ENCODE measurements at places on chromosomes 1 and 21.

GRCh38 chr1:114670083-114671010 lies 498 bp upstream of the DENND2C start:
- peak; percentile 73 for DNase-seq

DNA sequence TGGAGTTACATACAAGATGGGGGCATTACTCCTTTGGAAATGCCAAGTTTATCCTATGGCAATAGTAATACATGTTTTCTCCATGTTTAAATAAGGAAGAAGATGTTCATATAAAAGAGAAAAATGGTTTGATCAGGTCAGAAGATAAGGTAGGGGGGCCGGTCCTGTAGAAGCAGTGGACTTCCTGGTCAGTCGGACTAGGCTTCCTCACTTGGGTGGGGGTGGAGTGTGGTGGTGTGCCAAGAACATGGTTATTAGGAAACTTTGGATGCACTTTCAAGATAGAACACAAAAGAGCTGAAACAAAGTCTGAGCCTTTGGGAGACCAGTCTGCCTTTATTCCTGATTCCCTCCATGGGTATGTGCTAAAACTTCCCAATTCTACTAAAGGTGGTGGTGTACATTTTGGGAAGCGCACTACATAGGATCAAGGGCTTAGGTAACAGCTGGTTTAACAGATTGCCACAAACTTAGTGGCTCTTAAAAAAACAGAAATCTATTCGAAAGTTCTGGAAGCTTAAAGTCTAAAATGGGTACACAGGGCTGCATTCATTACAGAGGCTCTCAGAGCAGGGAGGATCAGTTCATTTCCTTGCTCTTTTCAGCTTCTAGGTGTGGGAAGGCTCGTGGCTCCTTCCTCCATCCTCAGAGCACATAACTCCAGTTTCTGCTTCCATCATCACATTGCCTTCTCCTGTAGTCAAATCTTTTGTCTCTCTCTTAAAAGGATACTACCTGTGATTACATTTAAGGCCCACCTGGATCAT lies 64.6 kb downstream of the KDM1A start:
- no peak for DNase-seq

DNA sequence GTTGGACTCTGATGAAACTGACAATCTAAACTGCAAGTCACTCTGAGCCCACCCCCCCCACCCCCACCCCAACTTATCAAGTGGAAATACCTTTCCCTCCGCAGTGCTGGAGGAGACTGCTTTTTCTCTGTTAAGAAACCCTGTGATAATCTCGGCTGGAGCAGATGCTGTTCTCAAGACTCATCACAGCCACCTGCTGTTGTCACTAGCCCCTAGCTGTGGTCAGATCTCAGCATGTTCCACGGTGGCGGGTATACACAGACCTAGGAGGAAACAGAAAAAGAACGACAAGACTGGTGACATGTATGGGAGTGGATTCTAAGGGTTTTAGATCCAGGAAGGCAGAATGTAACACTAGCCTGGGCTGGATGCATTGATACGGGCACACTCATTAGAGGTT lies 2.3 kb downstream of the ACTL8 start:
- no peak for DNase-seq

- DNase-seq, result no peak
These were observed 1797.7 kb downstream of the MRPL39 start for GRCh38 chr21:23809573-23809972.

GRCh38 chr1:174740249-174740968 lies 259.3 kb upstream of the CACYBP start:
- no peak for DNase-seq

DNA sequence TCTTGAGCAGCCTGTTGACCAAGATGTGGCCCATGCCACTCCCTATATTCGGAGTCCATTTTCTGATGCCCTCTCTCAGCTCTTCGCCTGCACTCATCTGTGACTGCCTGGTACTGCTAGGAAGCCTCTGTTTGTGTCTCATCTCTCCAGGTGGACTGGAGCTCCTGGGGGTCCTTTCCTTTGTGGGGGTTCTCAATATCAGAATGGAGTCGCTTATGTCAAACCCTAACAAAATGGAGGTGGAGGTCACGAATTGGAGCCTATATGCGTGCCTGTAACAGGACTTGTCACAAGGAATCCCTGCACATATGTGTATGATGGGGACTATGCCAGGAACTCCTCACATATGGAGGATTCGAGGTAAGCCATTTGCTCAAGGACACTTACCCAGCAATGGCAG lies 46.7 kb upstream of the ATP5PO start:
- DNase-seq, result no peak

DNA sequence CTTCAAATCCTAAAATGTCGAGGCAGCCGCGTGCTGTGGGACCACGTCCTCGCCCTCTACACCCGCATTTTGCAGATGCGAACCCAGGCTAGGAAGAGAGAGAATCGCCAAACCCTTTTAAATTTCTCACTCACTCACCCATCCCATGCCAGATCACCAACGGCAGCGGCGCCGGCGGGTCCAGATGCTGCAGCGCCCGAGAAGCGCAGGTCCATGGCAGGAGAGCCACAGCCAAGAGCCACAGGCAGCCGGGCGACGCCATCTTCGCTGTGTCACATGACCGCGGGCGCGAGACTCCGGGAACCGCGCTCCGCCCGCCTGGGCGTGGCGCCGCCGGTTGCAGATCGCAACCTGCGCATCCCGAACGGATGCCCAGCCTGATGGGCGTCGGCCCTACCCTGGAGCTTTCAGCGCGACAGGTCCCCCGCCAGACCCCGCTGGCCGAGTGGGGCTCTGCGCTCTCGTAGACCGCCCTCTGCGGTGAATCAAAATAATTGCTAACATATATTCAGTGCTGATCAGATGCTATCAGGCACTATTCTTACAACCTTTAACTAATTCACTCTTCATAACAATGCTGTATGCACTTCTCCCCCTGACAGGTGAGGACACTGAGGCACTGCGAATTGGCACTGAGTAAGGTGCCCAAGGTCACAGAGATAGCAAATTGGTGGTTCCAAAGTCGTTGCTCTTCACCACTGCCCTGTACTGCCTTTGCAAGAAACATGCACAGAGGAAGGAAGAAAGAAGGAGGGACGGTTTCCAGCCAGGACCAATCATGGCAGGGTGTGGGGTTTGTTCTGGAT lies at the start of gene PPT1:
TSS of gene PPT1 (minus strand) at position 276 of the 806 bp plus-strand sequence. CDS start at position 262, 14 bp downstream.
- DNase-seq, result peak; percentile 35

DNA sequence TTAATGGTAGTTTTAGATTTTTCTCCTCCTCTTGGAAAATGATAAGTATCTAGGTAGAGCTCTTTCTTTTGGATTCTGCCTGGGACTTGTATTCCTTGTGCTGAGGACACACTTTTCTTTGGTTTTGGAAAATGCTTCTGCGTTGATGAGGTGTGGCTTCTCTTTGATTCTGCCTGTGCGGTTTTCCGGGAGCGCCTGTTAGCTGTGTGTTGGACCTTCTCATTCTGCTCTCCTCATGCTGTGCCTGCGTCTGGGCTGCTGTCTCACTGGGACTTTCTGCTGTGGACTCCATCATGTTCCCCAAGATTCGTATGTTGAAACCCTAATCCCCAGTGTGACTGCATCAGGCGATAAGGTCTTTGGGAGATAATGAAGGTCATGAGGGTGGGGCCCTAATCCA lies 21.0 kb downstream of the C1orf174 start:
- no peak for DNase-seq

DNA sequence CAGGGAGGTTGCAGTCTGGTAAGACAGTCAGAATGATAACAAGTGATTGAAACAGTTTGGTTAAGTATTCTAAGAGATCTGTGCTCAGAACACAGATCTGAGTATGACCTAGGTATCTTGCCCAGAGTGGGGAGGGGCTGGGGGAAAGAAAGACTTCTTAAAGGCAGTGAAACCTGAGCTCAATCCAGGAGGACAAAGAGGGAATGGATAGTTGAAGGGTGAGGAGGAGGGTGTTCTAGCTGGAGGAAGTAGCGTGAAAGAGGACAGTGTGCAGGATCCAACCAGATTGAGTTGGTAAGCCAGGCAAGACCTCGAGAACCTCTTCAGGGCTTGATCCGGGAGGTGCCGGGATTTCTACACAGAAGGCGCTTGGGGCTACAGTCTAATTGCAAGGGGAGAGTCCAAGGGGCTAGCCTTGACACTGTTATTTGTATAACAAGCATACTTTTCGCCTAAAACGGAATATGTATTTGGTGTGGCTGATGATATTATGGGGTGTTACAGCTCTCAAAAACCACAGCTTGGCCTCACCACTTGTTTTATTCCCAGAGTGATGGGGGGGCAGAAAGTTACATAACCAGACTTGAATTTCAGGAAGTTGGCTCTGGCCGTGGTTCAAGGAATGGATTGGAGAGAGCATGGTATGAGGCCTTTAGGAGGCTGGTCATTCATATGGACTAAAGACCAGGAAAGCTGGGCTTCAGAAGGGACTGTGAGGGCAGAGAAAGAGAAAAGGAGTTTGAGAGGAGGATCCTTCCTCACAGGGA lies 19.1 kb downstream of the RCSD1 start:
- no peak for DNase-seq

GRCh38 chr1:109815809-109816174 lies 52.1 kb upstream of the EPS8L3 start:
- no peak for DNase-seq

GRCh38 chr1:27561124-27561899 lies 42.6 kb downstream of the AHDC1 start:
- DNase-seq, result no peak

- no peak for DNase-seq
These were observed at the start of gene SORT1 for GRCh38 chr1:109397581-109398342. SORT1 (minus strand) TSS chr1:109397918; CDS start chr1:109397892, 26 bp downstream.

- DNase-seq, result no peak
These were observed 14.6 kb downstream of the EXOC8 start for GRCh38 chr1:231322880-231323530.

- DNase-seq, result no peak
These were observed 569.3 kb upstream of the ZRANB2 start for GRCh38 chr1:71650119-71650518.

GRCh38 chr1:24503059-24503751 lies 569 bp downstream of the RCAN3 start:
- no peak for DNase-seq

Data from bone marrow (tissue), 2 donors.